ENCODE measurements at places on chromosomes 4 and X.

GRCh38 chrX:39613482-39613995, 484.2 kb downstream of the BCOR start:
- DNase-seq: no peak

GRCh38 chrX:5415738-5416137, 812.9 kb downstream of the NLGN4X start:
- DNase-seq: no peak

DNA sequence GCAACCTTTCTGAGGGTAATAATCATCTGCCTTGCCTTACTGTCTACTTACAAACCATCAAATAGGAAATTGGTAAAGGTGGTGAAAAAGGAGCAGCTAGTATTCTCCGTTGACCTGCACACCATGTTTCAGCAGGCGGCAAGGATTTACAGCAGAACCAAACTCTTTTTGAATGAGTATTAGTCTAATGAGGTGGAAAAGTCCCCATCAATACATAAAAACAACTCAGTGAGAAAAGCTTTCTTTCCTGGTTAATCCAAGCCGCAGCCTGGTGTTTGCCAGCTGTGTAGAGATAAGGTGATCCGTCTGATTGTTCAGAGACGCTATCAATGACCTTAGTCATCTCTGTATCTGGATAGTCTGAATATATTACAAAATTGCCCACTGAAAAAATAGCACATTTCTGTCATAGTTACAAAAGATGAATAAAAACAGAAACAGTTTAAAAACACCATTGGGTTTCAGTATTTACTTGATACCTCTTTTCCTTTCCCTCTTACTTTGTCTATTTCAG, 110.4 kb upstream of the TBC1D9 start:
- DNase-seq: no peak

- DNase-seq: no peak
These were observed 1092.6 kb upstream of the PCDH10 start for GRCh38 chr4:132056496-132056895.

DNA sequence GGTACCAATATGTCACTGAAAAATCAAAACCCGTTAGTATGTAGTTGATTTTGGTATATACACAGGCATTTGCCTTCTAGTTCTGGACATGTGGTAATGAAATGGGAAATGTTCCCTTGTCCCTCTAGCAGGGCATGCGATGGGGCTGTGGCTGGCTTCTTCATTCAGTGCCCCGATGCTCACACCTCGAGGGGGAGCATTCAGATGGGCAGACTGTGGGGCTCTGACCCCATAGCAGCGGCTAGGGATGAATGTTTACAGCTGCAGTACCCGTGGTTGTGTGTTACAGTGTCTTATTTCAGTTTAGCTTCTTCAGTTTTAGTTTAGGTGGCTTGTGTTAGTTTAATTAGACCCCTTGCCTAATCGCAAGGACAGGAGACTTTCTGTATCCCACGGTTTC, 1741.0 kb upstream of the PCDH10 start:
- DNase-seq: no peak

GRCh38 chrX:126141014-126141413, 25.1 kb downstream of the DCAF12L2 start:
- no peak for DNase-seq

DNA sequence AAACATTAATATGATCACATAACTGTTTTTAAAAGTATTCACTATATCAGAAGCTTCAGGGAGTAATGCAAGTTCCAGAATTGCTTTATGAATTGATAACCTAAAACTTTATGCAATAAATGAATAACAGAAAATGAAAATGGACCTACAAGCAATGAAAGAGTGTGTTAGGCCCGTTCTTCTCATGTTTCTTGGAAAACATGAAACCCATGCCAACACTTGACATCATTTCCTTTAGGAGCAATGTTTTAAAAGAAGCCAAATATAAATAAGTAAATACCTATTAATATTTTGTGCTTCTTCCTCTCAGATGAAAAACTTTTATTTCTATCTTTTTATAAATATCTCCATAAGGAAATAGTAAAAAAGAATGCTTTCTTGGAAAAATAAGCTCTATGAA, 123.0 kb upstream of the GALNT7 start:
- no peak for DNase-seq

DNA sequence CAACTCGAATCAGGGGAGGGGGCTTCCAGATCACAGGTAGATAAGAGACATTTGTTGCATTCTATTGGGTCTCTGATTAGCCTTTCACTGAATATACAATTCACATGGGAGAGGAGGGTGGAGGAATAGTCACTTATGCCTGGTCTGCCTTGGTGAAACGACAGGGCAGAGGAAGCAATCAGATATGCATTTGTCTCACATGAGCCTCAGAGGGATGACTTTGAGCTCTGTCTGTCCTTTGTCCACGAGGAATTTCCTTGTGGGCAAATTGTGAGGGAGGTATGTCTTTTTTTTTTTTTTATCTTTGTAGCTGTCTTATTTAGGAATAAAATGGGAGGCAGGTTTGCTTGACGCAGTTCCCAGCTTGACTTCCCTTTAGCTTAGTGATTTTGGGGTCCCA, 28.5 kb upstream of the TMSB4X start:
- DNase-seq: no peak

- no peak for DNase-seq
These were observed 87.7 kb downstream of the SHROOM2 start for GRCh38 chrX:9873952-9874351.

Measured in activated CD8-positive, alpha-beta memory T cell treated with anti-CD3 and anti-CD28 coated beads for 1 hour (primary cell).